ENCODE measurements at places on chromosomes 13 and 19.

- DNase-seq = no peak
These were observed 62.0 kb downstream of the MPHOSPH8 start for GRCh38 chr13:19695428-19695827.

GRCh38 chr13:34833562-34834182, 108.4 kb upstream of the NBEA start:
- no peak for DNase-seq

- DNase-seq = no peak
These were observed 59.7 kb upstream of the KL start for GRCh38 chr13:32956595-32956933.

GRCh38 chr13:28318496-28318895, 176.4 kb downstream of the FLT1 start:
- DNase-seq = no peak

GRCh38 chr19:13052447-13053175, 50.0 kb downstream of the LYL1 start:
- no peak for DNase-seq

GRCh38 chr13:99909836-99910619, 61.5 kb downstream of the ZIC5 start:
- DNase-seq = no peak

DNA sequence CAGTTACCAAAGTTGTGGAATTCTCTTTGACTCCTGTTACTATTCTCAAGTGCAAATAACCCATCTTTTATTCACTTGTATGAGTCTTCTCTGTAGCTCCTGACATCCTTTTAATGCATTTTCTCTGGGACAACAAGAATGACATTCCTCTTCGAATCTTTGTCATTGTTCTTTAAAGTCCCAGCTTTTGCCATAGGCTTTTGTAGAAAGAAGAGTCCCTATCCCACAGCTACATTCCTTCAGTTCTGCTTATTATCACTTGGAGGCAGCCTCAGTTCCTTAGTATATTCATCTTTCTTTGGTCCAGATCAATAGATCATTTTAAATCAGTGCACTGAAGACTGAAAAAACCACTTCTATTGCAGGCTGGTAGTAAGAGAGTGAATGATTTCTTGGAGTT, 560.2 kb downstream of the DACH1 start:
- no peak for DNase-seq

GRCh38 chr19:49985871-49986270, 24.9 kb upstream of the SIGLEC11 start:
- DNase-seq = no peak

DNA sequence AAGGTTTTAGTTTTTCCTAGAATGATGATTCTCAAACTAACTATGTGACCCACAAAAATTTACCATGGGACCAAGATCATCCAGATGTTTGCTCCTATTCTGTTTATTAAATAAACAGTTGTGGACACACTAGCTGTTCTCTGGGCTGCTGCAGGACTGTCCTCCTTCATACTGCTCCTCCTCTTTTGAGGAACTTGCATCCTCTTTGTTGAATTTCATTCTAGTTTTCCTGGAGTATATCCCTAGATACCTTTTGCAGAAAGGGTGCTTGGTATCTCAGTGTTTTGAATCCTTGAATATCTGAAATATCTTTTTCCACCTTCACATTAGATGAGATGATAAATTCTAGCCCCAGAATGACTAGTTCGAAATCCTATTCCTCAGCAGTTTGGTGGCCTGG, 24.1 kb downstream of the VASP start:
- DNase-seq = no peak

GRCh38 chr13:55199134-55199533, 1941.6 kb upstream of the PRR20A start:
- DNase-seq = no peak

DNA sequence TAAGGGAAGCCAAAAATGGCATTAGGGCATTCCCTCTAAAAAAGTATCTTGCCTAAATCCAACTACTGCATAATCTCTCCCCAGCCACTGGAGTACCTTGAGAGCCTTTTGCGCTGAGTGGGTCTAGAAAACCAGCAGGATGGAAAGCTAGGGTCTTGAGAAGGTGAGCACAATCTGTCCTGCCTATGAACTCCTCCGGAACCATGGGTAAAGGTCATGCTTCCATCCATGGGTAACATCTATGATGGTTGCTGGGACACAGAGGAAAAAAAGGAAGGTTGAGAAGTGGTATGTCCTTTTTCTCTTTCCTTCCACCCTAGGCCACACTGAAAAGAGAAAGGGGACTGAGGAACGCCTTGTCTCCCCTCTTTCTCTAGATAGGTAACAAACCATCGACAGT, 52.4 kb downstream of the ZNF676 start:
- DNase-seq = no peak

DNA sequence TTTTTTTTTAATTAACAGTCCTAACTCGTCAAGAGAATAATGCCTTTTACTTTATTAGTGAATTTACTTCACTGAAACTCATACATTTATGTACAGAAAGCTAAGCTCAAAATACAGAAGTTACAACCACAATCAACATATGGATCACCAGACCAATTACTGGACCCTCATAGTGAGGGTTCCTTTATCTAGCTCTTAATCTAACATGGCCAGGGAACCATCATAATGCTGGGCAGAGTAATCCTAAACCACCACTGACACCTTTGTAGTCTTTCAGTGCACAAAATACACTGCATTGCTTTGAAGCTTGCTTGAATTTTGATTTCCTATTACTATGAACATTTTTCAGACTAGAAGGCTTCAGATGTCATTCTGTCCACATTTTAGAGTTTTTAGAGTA, 1406.6 kb upstream of the PCDH9 start:
- DNase-seq = no peak

GRCh38 chr13:56706485-56706884, 434.2 kb upstream of the PRR20A start:
- no peak for DNase-seq

DNA sequence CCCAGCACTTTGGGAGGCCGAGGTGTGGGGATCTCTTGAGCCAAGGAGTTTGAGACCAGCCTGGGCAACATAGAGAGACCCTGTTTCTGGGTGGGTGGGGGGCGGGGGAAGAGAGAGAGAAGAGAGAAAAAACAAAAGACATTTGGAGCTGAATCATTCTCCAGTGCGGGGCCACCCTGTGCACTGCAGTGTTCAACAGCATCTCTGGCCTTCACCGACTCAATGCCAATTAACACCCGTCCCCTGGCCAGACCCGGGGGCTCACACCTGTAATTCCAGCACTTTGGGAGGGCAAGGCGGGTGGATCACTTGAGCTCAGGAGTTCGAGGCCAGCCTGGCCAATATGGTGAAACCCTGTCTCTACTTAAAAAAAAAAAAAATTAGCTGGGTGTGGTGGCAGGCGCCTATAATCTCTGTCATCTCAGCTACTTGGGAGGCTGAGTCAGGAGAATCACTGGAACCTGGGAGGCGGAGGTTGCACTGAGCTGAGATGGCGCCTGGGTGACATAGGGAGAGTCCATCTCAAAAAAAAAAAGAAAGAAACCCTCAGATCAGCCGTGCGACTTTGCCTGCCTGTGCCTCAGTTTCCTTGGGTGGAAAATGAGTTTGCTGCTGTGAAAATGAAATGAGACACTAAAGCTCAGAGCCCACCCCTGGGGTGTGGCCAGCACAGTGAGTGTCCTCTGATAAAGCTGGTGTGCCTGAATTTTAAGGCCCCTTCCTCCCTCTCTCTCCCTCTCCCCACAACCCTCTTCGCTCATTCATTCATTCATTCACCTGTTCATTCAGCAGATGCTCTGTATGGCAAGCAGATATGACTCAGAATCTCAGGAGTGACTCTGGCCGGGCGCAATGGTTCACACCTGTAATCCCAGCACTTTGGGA, 6.4 kb downstream of the KLF2 start:
- no peak for DNase-seq

GRCh38 chr19:7418596-7418995, 69.9 kb downstream of the ARHGEF18 start:
- no peak for DNase-seq

DNA sequence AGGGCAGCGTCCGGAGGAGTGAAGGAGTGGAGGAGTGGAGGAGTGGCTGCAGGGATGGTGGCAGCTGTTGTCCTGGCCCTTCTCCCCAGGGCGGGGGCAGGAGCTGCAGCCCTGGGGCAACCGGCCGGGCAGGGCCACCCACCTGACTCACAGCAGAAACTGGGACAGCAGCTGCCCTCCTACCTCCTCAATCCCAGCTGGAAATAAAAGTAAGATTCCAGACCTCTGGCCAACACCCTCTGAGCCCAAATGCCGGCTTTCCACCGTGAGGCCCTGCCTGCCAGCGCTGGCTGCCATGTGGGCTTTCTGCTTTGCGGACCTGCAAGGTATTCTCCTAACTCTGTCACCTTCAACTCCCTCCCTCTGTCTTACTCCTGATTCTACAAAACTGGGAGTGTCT, 3.3 kb upstream of the CLPP start:
- DNase-seq = no peak

- DNase-seq = no peak
These were observed 34.1 kb downstream of the NLRP12 start for GRCh38 chr19:53789708-53790678.

- DNase-seq = no peak
These were observed 346.4 kb downstream of the FGF9 start for GRCh38 chr13:22017226-22017625.

DNA sequence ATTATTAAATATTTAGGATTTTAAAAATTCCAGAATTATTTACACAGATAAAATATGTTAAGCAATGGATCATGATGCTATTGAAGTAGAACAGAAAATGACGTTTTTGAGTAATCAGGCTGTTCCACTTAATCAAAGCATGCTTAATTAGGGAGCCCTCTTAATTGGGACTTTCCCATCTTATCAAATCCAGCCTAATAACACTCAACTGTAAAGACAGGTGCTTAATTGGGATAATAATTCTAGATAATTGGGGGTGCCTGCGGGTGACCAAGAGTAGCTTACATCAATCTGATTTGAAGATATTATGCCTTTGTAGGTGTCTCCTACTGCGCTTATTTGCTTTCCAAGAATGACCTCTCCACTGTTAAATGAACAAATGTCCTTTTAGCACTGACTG, 742.2 kb upstream of the SLITRK6 start:
- no peak for DNase-seq

DNA sequence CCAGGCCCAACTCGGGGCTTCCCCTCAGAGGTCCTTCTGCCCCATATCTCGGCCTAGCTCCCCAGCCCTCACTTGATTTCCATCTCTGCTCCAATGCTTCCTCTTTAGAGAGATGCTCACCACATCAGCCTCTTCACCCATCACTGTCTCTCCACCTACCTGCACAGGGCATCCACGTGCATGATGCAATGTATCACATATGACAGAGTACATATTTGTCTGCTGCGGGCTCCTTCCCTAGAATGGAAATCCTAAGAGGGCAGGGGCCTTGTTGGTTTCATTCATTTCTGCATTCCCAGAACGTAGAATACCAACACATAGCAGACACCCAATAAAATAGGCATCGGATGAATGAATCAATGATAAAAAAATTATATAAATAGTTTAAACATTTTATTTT, 130.3 kb downstream of the USP12 start:
- no peak for DNase-seq

- DNase-seq = no peak
These were observed 144.0 kb downstream of the IRS2 start for GRCh38 chr13:109642358-109642757.

DNA sequence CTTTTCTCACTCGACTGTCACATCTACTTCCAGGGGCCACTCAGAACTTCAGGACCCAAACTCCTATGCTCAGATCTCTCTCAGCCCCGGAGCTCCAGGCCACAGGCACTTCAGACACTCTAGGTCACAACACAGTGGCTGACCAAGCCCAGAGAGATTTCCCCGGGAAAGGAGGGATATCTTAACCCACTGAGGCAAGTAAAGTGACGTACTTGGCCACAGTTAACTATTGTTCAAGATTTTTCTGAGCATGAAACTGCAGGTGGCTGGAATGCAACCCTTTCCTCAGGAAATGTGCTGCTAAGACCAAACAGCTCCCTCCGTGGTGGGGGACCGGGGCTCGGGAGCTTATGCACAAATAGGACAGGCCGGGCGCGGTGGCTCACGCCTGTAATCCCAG, 23.9 kb downstream of the OPA3 start:
- DNase-seq = no peak

DNA sequence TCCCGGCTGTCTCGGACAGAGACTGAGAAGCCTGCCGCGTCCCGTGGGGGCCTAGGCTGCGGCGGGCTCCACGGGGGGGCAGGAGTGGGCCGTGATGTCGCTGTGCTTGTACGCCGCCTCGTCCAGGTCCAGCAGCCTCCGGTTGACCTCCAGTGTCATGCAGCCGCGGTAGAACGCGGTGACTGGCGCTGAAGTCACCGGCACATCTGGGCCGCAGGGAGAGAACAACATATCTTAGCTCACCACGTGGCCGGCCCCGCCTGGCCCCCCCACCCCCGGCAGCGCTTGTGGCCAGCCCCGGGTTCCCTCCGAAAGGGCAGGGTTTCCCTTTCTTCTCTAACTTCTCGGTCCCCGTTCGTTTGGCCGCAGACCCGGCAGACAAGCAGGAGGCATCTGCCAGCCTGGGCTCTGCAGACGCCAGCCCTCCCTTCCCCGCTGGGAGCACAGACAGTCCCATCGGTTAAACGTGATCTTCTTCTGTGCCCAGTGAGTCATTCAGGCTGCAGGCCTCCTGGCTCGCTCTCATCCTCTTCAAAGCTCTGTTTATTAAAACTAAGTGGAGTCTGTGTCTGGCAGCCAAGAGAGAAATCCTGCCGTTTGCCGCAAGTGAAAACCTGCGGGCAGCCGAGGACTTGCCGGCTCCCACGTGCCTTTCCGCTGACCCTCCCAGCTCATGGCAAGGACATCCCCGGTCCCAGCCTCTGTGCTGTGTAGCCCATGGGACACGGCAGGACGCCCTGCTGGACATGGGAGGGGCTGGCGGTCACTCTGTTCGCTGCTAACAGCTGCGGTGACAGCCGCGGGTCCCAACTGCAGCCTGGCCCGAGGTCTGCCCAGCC, 42.8 kb downstream of the GAS6 start:
- no peak for DNase-seq

GRCh38 chr13:46320406-46320805, 66.6 kb downstream of the RUBCNL start:
- no peak for DNase-seq

GRCh38 chr19:1968279-1969175, 27.6 kb downstream of the CSNK1G2 start:
- DNase-seq = no peak

DNA sequence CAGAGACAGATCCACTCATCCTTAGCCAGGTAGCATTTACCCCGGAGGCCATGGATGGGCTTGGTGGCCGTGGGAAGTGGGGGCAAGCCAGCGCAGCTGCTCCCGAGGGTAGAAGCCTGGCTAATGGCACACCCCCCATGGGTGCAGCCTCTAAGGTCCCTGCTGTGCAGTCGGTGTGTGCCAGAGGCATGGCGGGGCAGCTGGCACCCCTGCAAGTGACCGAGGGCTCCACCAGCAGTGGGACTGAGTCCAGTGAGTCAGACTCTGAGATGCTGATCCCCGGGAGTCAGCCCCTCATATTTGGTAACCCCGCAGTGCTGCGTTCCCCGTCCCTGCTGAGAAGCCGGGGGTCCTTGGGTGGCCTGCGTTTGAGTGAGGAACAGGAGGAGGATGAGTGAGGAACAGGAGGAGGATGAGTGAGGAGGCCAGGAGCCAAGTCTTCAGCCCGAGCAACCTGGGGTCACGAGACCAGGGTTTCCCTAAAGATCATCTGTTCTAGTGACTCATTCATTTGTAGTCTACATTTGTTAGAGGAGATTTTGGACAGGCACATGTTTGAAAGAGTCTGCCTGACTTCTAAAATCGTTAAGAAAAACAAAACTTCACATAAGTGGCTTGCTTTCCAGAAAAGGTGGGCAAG, 180.7 kb downstream of the STK24 start:
- no peak for DNase-seq

All from stimulated activated CD8-positive, alpha-beta memory T cell treated with anti-CD3 and anti-CD28 coated beads, Interleukin-2, amount 100 ng/mL, for 1 hour (primary cell).